ENCODE measurements at places on chromosomes 1 and 21. TPM values are rescaled to one million over a fixed set of nuclear protein-coding genes. Genes with fewer than 3 reads are reported as not detected.

Gene ZNF684
- total RNA-seq, result 4.0 TPM

Gene GRHL3
- total RNA-seq, result not detected

Gene LRRC7
- not detected for total RNA-seq

Gene NCF2
- 2.0 TPM for total RNA-seq

Gene JAM2
- 1.3 TPM for total RNA-seq

Data from activated CD8-positive, alpha-beta memory T cell treated with anti-CD3 and anti-CD28 coated beads for 36 hours (primary cell).